ENCODE measurements at places on chromosomes 12 and 14. TPM values are rescaled to one million over a fixed set of nuclear protein-coding genes. Genes with fewer than 3 reads are reported as not detected.
A peak's percentile ranks its signal among the peaks of the same experiment; 100 is the strongest.

GRCh38 chr12:100145643-100146042 is 3.0 kb upstream of the BLTP3B start:
- DNase-seq, result no peak

DNA sequence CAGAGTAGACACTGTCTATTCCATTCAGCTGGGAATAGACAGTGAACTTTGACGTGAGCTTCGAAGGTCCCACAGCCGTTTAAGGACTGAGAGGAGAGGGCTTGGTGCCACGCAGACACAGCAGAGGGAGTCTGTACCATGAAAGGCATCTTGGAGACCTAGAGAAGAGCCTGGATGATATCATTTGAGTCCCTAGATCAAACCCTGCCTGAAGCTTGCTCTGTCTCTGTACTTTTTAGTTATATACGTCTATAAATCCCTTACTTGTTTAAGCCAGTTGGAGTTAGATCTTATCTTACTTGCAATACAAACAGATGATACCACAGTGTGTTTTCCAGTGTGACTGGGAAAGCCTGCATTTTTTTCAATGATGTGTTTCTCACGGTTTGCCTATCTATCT is 128.9 kb upstream of the RTL1 start:
- peak; percentile 2 for DNase-seq

- no peak for DNase-seq
Observed at GRCh38 chr14:71271166-71271945, 364.1 kb downstream of the PCNX1 start.

DNA sequence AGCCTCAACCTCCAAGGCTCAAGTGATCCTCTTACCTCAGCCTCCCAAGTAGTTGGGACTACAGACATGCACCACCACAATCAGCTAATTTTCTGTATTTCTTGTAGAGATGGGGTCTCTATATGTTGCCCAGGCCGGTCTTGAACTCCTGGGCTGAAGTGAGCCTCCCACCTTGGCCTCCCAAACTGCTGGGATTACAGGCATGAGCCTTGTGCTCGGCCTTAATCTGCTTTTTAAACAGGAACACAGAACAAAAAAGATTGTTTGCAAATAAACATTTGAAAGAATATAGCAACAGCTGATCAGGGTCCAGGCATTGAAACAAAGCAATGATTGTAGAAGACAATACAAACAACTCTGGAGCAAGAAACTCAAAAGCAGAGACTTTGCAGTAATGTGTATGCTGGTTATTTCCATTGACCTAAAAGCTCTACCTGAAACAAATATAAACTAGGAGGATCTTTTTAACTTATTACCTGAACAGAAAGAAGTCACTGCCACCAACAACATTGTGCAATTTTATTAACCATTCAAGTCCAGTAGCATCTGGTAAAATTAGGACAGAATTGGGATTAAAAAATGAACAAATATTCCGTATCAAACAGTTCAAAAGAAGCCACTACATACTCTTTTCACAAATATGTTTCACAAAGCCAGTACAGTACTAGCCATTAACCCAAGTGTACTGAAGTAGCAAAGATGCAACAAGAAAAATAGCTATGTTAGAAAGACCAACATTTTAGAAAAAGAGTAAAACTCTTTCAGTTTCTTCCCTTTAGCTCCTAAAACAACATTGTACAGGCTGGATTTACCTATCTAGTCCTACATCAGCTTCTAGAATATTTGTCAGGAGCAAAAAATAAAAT is 14.2 kb downstream of the AMN1 start:
- no peak for DNase-seq

ST8SIA1 gene
- total RNA-seq, result 8.6 TPM

LRFN5 gene
- 4.1 TPM for total RNA-seq

GRCh38 chr14:66657780-66658179 is 149.8 kb downstream of the GPHN start:
- DNase-seq, result no peak

DNA sequence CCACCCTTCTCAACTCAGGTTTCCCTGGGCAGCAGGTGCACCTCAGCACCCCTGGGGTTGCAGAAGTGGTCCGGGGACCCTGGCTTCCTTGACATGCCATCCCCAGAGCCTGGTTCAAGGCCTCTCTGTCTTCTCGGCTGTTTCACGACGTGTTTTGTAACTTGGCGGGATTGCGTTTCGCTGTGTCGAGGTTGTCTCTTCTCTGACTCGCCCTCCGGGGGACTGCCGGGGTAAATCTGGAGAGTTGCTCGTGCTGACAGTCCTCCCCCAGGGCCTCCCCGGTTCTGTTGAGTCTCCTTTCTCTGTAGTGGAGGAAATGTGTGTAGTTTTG is 25.6 kb downstream of the MEG3 start:
- no peak for DNase-seq

- DNase-seq, result no peak
Observed at GRCh38 chr12:111869671-111870070, 27.6 kb downstream of the MAPKAPK5 start.

BDKRB1 gene
- total RNA-seq, result not detected

TUBA1A gene
- total RNA-seq, result 300 TPM

DIO3 gene
- total RNA-seq, result 0.26 TPM

GRCh38 chr12:26520109-26520508 is 312.9 kb downstream of the ITPR2 start:
- DNase-seq, result no peak

GRCh38 chr14:68884031-68885030 is 91.5 kb upstream of the ZFP36L1 start:
- peak; percentile 68 for DNase-seq

DNA sequence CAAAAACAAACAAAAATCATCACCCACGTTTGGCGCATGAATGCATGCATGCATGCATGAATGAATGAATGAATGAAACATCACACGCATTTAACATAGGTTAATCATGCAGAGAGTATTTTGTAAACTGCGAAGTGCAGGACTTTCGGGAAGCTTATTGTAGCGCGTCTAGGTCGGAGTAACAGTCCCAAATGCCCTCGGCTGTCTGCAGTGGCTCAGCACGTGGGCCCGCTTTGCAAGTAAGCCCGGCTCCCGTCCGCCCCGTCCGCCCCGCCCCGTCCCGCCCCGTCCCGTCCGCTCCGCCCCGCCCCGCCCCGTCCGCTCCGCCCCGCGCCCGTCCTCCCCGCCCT is 263 bp upstream of the IFT81 start:
- no peak for DNase-seq

GRCh38 chr12:120719496-120720233 is 6.0 kb upstream of the ACADS start:
- no peak for DNase-seq

GRCh38 chr12:129083121-129083840 is 230.0 kb downstream of the GLT1D1 start:
- DNase-seq, result no peak

GRCh38 chr14:68376067-68376779 is 416.6 kb downstream of the ZFP36L1 start:
- DNase-seq, result no peak

DNA sequence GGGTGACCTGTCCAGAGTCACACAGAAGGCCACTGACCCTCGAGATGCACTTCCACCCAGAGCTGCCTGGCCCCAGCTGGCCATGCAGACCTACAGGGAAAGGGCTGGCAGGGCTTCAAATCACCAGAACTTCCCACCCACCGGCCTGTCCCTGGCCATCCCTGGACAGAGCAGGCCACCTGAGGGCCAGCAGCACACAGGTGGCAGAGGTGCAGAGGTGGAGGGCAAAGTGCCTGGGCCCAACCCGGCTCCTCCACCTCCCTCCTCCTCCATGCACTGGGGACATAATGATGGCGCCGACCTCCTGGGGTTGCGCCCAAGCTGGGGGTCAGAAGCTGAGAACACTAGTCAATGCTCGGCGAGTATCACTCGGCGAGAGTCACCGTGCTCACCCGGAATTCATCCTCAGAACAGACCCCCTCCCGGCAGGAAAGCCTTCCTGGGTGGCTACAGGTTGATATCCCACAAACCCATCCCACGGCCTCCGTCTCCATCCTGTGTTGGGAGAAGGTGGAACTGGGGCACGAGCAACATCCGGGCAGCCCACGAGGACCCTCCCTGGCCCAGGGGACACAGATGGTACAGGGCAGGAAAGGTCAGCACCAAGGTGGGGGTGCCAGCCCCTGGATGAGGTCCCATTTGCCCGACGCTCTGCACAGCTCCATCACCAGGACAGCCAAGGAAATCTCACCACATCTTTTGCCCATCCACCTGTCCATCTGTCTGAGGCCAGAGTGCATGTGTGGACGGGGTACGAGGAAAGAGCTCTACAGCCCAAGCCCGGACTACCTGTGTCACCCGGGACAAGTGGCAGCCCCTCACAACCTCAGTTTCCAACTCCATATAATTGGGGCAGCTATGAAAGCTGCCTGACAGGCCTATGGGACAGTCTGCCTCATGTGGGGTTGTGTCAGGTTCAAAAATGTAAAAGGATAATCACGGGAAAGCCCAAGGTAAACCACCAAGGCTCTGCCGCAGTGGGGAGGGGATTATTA is 10.8 kb downstream of the BEGAIN start:
- no peak for DNase-seq

Measured in uterus (tissue), 4 donors.